Uterus (tissue), 4 donors: ENCODE measurements at places on chromosomes 5 and 9. TPM values are rescaled to one million over a fixed set of nuclear protein-coding genes. Genes with fewer than 3 reads are reported as not detected.

FAM78A gene
- total RNA-seq, result 15.9 TPM

MEGF9 gene
- 12.6 TPM for total RNA-seq

- H3K36me3 ChIP-seq, result no peaks in the 10 kb centered on the region
- H3K4me3 ChIP-seq, result no peak overlapping the region
- H3K4me1 ChIP-seq, result no peaks in the 10 kb centered on the region
- no peaks in the 10 kb centered on the region for H3K27me3 ChIP-seq
- DNase-seq, result no peak
These were observed 101.3 kb downstream of the WDR41 start for GRCh38 chr5:77390795-77391194.

GRCh38 chr5:151072630-151073025 is 8.2 kb downstream of the TNIP1 start:
- H3K36me3 ChIP-seq, result no peaks in the 10 kb centered on the region
- no peak for DNase-seq

DNA sequence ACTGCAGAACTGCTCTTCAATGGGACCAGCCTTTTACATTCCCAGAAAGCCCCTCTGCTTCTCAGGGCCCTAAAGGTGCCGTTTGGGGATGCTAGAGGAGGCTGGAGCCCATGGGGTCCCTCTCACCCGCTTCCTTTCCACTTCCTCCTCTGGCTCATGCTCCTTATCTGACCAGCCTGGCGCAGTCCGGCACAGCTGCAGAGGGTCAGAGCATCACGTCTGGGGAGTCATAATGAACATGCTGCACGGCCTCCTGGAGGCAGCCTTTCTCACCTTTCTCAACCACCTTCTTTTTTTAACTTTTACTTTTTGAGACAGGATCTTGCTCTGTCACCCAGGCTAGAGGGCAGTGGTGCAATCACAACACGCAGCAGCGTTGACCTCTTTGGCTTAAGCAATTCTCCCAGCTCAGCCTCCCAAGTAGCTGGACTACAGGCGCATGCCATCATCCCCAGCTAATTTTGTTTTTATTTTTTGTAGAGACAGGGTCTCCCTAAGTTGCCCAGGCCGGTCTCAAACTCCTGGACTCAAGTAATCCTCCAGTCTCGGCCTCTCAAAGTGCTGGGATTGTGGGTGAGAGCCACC is 15.1 kb upstream of the TCF7 start:
- H3K4me1 ChIP-seq, result no peaks in the 10 kb centered on the region
- no peaks in the 10 kb centered on the region for H3K36me3 ChIP-seq
- DNase-seq, result no peak
- no peak overlapping the region for H3K4me3 ChIP-seq
- no peak overlapping the region for H3K27ac ChIP-seq
- H3K27me3 ChIP-seq, result no peaks in the 10 kb centered on the region

- H3K36me3 ChIP-seq, result no peaks in the 10 kb centered on the region
- no peaks in the 10 kb centered on the region for H3K27me3 ChIP-seq
- DNase-seq, result no peak
- H3K4me3 ChIP-seq, result no peak overlapping the region
- H3K4me1 ChIP-seq, result no peaks in the 10 kb centered on the region
- no peak overlapping the region for H3K27ac ChIP-seq
These were observed 17.0 kb downstream of the WNK2 start for GRCh38 chr9:93200989-93201334.

- H3K4me3 ChIP-seq, result no peak overlapping the region
- H3K4me1 ChIP-seq, result no peaks in the 10 kb centered on the region
- no peak overlapping the region for H3K27ac ChIP-seq
- H3K27me3 ChIP-seq, result no peaks in the 10 kb centered on the region
These were observed 19.7 kb downstream of the NFIL3 start for GRCh38 chr9:91403665-91404543.

GRCh38 chr9:3992924-3993323 is 306.9 kb downstream of the GLIS3 start:
- H3K4me3 ChIP-seq, result no peak overlapping the region
- no peaks in the 10 kb centered on the region for H3K36me3 ChIP-seq
- DNase-seq, result no peak
- H3K4me1 ChIP-seq, result no peaks in the 10 kb centered on the region
- H3K27me3 ChIP-seq, result no peaks in the 10 kb centered on the region

DNA sequence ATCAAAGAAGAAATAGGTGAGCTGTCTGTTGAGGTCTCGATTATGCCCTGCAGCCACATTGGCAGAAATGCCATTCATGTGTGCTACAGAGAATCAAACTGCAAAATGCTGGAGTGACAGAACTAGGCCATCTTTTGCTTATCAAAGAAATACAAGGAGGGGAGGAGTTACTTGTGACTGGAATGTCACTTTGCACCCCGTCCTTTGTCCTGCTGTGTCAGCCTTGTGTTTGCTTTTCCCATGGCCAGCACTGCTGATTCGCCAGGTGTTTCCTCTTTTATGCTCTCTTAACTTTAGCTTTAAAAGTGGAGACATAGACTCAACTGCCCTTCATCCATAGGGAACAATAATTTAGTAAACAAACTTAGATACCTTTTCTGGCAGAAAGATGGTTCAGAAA is 54.3 kb downstream of the SLC46A2 start:
- no peak for DNase-seq
- no peak overlapping the region for H3K4me3 ChIP-seq
